ENCODE measurements at places on chromosomes 6 and 20. TPM values are rescaled to one million over a fixed set of nuclear protein-coding genes. Genes with fewer than 3 reads are reported as not detected.
A peak's percentile ranks its signal among the peaks of the same experiment; 100 is the strongest.

GRCh38 chr20:62511300-62511914, 35.6 kb upstream of the GATA5 start:
- no peak for DNase-seq

GRCh38 chr6:125166711-125167110, 13.1 kb downstream of the TPD52L1 start:
- DNase-seq: no peak

The FOXC1 gene
- not detected for total RNA-seq

DNA sequence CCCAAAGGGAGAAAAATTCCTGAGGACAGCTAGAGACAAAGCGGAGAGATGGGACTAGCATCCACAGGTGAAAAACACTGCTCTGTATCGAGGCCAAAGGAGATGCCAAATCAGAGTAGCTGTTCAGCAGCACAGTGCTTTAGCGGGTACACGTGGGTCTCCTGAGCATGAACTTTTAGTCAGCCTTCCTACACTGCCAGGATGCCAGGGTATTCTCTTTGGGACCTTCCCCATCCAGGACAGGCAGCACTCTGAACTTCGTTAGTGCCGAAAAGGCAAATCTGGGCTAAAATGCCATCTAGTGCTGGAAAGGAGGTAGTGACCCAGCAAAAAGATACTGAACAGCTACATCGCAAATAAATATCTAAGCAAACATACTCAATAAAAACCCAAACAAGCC, 64.9 kb downstream of the C6orf58 start:
- DNase-seq: peak; percentile 6

GRCh38 chr6:116145803-116146675, 20.1 kb upstream of the COL10A1 start:
- DNase-seq: no peak

DNA sequence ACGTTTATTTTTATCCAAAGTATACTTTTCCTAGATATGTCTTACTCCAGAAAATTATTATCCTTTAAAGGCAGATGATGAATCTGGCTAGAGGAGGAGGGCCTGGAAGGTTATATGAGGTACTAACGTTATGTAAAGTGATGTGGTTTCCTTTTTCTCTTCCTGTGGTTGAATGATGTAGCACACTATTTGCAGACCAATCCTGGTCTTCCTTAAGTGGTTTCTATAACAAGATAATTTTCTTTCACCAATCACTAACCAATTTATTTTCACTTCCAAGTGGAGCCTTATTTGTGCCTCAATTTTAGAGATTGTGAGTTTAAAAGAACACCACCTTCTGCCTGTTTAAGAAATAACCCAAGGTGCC, 154.6 kb upstream of the SOX4 start:
- DNase-seq: peak; percentile 6

GRCh38 chr20:63116412-63117106, 99.4 kb downstream of the YTHDF1 start:
- DNase-seq: peak; percentile 15

- no peak for DNase-seq
These were observed 525.2 kb downstream of the PKHD1 start for GRCh38 chr6:51562198-51562597.

The MICB gene
- total RNA-seq: 17.0 TPM

DNA sequence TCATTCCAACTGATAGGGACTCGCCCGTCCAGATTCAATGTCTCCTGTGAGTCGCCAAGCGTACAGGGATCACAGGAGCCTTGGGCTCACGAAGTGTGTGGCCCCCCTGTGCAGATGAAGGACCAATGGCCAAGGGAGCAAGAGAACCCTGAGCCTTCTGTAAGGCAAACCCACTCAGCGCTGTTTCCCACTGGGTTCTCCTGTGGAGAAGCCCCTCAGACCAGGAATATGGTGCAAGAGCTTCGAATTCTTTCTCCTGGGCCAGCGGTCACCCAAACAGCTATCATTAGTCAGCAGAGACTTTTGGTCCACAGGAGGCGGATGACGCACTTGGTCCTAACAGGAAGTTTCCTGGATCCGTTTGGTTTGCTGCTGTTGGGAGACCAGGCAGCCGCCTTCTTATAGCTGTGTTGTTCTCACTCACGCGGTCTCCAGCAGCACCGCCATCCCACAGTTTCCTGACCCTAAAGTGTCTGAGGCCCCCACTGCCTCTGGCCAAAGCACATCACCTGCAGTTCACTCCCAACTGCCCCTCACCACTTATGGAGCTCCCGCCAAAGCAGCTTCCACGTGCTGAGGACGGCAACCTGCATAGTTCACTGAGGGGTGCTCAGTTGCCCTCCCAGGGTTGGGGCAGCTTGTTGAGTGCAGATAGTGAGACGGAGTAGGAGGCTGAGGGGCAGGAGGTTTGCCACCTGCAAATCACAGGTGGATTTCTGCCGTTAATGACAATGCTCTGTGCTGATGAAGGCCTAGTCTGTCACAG, 268.6 kb downstream of the ERMARD start:
- DNase-seq: no peak

DNA sequence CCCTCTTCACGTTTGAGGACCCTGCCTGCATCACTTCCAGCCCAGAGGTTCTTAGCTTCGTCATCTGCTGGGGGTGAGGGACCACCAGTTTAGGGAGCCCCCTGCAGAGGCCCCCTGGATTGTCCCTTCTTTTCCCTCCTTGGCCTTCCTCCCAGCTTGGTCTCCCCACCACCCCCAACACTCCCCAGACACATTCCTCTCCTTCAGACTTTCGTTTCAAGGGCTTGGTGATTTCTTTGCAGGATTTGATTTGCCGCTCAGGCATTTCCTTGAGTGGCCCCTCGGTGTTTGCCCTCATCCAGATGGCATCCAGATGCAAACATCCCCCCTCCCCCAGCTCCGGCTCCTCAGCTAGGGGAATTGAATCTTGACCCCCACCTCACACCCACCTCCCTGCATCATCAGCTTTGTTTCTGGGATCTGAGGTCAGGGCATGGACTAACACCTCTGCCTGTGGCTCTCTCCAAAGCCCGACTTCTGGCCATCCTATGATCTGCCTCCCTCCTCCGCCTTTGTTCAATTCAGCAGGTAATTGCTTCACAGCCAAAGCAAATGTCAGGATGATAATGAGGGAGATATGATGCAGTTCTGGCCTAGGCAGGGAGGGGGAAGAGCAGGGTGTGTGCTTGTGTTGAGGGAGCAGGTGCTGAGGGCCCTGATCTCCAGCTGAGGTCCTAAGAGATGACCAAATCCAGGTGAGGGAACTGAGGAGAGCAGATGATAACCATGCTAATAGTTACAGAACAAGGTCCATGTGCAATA, 141.5 kb downstream of the VEGFA start:
- DNase-seq: no peak

The KIF25 gene
- not detected for total RNA-seq

The HRH3 gene
- total RNA-seq: not detected

The TMEM151B gene
- 0.05 TPM for total RNA-seq

GRCh38 chr20:63373996-63374395, 12.8 kb upstream of the CHRNA4 start:
- no peak for DNase-seq

The OPRM1 gene
- total RNA-seq: not detected

DNA sequence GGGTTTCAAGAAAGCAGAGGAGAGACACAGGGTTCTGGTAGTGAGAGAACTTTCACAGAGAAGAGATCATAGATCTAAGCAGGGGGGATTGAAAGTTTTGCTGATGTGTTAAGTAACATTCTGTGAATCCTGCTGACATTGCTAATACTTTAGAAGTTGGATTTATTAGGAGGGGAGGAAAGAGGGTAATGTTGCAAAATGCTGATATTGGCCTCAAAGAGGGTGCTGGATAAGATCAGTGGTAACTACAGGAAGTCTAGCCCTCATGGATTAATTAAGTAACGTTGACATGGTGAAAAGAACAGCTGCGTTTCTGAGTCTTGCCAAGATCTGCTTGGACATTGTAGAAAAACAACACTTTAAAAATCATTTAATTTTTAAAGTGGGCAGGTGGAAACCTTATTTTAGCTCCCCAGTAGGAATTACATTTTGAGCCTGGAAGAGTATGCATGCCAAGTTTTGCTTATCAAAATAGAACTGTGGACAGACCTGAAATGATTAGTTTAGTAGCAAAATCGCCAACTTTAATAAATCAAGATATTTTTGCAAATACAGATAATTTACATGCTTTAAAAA, 606.0 kb upstream of the HTR1E start:
- DNase-seq: no peak

- no peak for DNase-seq
These were observed 2.4 kb downstream of the C6orf132 start for GRCh38 chr6:42140032-42140431.

GRCh38 chr6:168122521-168122920, 43.5 kb upstream of the FRMD1 start:
- no peak for DNase-seq

DNA sequence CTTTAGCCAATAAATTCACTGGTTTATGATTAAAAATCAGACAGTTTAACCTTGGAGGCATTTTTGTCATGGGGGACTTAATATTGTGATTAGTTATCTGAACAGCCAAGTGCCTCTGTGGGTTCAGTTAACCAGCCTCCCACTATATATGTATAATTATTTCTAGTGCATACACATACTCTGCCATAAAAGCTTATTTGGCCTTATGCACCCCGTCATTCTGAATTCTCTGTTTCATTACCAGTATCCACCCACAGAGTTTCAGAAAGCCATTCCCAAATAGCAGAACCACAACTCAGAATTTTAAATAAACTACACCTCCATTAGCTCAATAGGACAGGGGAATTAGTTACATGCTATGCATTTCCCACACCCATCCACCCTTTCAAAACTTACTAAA, 279.7 kb downstream of the ZFAND3 start:
- no peak for DNase-seq

The SLC22A23 gene
- 0.16 TPM for total RNA-seq

DNA sequence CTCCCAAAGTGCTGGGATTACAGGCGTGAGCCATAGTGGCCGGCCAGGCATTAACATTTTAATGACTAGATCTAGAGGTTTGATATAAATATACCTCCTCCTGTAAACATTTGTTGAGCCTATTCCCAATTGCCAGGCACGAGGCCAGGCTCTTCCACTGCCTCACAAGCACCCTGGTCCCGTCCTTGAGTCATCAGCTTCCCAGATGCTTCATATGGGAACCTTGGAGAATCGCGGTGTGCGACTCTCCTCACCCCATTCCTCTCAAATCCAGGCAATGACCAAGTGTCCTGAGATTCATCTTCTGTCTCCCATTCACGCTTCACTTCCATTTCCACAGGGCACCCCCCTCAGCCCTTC, 35.9 kb upstream of the PIM1 start:
- DNase-seq: no peak

The PI3 gene
- not detected for total RNA-seq

The TMC2 gene
- not detected for total RNA-seq

DNA sequence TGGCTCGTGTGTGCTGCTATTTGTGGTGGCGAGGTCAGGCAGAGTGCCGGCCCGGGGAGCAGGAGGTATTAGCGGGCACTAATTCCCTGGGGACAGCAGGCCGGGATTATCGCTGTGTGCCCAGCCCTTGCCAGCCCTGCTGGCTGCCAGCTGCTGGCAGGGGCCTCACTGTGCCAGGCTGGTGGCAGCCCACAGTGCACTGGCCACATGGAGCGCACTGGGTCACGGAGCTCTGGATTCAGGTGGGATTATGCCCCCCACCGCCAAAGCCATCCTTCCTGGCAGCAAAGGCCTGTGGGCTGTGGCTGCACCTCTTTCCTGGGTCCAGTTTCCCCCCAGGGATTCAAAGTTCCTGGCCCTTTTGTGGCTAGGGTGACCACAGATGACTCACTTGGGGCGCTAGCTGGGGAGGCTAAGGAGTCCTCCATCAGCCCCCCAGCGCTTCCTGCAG, 59.7 kb downstream of the YTHDF1 start:
- no peak for DNase-seq
